ENCODE measurements at places on chromosomes 13 and 19.

DNA sequence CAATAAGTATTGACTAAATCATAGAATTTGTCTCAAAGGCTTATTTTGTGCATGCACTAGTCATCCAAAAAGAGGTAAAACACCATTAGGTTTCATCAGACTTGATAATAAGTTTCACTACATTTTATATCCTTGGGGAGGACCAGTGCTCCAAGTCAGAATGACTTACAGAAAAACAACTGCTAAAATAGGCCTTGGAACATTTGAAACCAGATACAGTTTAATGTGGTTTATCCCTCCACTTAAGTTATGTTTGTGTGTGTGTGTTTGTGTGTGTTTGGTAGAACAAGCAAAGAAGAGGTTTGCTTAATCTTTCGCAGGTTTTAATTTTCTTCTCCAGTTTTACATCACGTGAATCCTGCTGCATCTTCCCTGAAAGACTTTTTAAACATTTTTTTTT is 570.9 kb downstream of the PCDH9 start:
- no peak for DNase-seq

GRCh38 chr19:2461751-2462634 is 5.2 kb upstream of the LMNB2 start:
- DNase-seq, result no peak

DNA sequence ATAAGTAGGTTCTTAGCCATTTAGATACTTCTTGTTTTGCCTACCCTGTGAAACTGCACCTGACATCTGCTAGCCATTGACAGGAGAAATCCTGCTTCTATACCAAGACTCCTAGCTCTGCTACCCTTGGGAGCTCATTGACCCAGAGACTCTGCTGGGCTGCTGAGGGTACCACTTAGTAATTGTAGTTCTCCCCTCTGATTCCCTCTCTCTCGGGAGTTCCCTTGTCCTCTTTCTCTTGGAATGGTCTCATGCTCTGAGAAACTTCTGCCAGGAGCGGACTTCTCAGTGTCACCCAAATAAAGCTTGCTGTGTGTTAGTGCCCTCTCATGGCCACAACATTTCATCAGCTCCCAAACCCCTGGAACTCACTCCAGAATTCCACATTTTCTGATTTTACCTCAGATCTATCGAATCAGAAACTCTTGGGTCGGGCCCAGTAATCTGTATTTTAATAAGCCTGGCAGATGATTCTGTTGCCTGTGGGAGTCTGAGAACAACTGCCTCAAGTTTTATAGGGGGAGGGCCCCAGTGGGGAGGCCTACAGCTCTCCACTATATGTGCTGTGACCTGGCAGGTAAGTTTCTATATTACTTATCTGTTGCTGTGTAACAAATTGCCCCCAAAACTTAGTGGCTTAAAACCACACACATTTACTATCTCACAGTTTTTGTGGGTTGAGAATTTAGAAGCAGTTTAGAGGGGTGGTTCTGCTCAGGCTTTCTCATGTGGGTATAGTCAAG is 221.1 kb downstream of the TDRD3 start:
- DNase-seq, result no peak

DNA sequence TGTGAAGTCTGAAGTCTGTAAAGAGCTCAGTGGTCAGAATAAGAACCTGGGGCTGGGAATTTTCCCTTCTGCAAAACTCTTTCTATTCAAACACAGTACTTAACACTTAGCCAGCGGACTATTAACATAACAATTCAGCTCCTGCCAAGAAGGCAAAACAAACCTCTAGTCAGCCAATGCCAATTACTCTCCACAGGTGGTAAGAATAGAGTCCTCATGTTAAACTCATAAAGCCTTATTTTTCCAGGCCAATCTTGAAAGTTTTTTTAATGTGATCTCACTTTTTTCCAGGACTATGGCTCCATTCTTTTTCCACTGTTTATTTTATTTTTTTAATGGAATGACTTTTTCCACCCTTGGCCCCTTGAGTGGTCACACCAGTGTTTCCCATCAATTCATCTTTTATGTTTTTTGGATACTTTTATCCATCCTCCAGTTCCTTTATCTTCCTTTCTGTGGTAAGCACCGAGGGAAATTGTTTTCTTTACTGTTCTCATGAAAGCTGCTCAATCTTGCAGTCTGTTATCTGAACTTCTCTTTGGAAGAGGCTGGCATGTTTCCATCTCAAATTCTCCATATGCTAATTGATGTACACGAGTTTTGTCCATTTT is 217.3 kb downstream of the LHFPL6 start:
- DNase-seq, result no peak

DNA sequence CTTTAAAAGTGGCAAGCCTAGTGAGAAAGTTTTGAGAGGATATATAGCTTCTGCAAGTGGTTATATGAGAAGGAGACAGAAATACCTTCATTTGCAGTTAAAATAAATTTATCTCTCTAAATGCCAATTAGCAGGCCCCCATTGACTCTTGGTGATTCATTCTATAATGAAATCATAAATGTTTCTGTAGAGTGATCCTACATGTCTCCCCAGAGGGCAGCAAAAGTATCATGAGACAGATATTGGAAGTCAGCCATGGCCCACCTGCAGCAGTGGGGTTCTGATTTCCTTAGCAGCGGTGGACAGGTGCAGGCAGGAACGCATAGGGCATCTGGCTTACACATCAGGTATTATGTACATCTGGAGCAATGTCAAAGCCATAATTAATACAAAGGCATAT is 385.4 kb upstream of the SLC10A2 start:
- DNase-seq, result no peak

DNA sequence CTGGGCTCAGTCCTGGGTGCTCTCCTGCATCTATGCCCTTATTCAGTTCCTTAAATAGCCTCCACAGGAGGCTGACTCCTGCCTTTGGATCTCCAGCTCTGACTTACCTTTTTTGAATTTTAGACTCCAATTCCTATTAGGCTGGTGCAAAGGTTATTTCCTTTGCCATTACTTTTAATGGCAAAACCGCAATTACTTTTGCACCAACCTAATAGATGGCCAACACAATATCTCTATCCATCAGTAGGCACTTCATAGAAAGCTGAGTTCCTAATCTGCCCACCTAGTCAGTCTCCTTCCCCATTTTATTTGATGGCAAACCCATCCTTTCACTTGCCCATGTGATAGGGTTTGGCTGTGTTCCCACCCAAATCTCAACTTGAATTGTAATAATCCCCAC is 95.3 kb downstream of the CACNA1A start:
- DNase-seq, result no peak

DNA sequence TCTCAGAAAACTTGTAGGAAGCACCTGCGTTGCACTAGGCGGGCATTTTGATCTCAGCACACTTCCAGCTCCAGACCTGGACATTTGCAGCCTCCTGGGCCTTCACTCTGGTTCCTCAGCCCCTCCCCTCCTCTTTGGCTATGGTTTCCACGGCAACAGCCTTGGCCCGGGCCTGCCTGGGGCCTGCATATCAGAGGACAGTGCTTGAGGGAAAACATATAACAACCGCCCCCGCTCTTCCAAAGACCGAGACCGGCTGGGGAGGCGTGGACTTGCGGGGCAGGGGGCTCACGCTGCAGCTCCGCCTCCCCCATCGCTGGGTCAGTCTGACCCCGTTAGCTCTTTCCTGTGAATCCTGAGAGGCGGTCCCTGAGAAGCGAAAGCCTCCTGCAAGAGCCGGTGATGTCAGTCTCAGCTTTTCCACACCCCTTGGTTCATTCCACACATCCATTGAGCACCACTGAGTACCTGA is 125.7 kb upstream of the PEG3 start:
- no peak for DNase-seq

DNA sequence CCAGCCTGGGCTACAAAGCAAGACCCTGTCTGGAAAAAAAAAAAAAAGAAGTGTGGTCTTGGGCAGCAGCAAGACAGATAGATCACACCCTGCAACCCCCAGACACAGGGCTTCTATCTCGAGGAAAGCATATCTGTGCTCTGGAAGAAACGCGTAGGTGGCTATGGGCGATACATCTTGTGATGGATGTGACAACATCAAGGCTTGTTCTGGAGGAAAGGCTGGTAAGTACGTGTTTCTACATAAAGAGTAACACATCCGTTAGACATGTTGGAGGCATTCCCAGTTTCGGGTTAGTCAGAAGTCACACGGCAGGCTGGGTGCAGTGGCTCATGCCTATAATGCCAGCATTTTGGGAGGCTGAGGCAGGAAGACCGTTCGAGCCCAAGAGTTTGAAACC is 6.6 kb upstream of the DHDH start:
- peak; percentile 83 for DNase-seq

DNA sequence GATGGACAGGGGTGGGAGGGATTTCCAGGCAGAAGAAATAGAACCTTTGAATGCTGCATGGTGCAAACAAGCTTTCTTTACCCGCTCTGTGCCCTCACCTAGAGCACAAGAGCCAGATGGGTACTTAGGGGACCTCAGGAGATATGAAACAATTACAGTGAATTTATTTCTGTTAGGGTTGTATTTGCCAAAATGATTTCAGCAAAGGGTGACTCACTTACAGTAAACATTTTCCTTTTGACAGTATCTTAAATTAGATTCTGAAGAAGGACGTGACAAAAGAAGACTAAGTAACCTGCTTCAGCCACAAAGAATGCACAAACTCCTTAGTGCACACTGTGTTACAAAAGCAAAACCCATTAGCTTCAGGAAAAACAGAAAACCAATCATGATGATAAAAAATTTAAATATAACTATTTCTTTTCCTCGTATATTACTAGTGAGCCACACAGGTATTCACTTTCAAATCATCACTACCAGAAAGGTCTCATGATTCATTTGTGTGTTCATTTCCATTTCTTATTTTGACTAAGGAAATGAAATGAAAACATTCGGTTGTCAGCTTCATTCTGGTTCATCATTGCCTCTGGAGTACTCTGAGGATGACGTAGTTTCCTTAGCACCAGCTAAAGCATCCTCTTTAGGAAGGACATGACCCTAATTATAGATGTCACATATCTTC is 158.8 kb downstream of the NHLRC3 start:
- no peak for DNase-seq

DNA sequence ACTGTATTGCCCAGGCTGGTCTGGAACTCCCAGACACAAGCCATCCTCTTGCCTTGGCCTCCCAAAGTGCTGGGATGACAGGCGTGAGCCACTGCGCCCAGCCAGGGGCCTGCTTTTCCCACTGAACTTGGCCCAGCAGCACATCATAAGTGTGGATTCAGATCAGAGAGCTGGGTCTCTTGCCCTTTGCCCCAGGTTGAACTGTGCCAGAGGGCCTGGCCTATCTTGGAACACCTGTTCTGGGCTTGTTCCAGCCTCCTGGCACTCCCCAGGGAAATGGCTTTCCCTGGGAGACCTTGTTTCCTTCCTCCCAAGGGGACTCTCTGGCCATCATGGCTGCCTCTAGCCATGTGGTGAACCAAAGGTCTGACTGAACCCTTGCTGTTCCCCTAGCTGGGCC is 3.4 kb downstream of the CC2D1A start:
- no peak for DNase-seq

DNA sequence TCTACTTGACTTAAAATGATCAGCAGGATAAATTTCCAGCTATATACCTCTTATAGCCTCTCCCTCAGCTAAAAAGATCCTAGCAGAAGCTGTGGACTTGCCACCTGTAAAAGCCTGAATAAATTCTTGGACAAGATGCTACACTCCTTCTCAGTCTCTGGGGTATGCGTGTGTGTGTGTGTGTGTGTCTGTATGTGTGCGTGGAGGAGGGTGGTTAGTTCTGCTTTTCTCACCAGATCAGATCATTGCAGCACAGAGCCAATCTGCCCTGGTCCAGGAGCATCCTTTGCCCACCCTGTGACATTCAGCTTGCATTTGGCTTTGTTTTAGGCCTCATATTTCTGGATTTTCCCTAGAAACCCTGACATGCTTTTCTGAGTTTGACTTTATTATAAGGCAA is 438.3 kb downstream of the RFC3 start:
- DNase-seq, result no peak

DNA sequence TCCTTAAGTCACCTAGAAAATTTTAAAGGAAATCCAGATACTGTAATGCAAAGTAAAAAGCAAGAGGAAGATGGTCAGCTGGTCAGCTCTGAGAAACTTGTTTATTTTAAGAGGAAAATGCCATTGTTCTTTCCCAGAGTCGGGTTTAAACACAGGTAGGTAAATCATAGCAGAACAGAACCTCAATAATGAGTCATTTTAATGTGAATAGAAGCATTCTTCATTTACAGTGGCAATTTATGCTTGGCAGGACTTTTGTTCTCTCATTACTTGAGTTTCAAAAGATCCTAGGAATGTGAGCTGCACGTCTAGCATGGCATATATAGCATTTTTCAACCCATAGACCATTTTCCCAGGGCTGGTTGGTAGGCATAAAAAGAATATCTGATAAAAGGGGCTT is 132.3 kb downstream of the LIG4 start:
- DNase-seq, result no peak

DNA sequence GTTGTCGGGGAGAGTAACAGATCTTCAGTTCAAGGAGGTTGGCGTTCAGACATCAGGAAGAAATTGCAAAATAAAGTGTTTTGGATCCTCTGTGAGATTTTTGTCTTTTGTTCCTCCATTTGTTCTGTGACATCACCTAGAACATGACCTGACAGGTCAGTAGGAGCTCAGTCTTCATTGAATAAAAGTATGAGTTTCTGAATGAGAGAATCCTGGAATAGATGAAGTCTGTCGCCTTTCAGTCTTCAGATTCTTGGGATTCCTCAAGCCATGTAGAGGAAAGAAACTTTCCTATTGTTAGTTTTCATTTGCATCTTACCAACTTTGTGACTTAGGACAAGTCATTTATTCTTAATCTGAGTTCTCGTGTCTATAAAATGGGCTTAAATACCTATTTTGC is 14.4 kb downstream of the ARHGAP35 start:
- DNase-seq, result no peak

- no peak for DNase-seq
These were observed 51.4 kb upstream of the PSG8 start for GRCh38 chr19:42816894-42817293.

DNA sequence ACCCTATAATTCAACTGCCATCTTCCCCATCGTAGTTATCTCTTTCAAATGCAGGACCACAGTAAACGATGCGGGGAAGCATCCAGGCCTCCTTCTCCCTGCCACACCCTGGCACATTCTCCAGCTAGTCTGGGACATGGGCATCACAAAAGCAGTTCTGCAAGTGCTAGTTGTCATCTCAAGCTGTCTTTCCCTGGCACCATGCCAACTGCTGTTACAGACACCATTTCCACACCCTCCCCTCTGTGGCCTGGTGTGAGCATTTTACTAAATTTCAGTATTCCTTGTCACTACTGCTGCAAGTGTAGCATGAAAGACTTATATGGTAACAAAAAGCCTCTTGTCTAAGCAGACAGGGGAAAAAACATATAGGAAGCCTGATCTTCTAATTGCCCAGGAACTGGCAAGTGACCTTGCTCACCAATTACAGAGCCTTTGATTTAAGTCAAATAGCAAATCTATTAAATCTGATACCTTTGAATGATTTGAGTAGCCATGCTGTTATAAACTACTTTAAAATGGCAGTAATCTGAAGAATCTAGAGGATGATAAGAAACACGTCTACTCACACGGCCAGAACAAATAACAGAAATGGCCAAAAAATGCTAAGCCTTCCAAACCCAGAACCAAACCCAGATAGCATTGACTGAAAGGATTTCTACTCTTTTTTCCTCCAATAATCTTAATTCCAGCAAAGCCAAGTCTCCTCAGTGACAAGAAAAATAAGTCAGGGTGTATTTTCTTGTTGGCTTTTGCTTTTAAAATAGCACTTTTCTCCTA is 179.0 kb downstream of the NUFIP1 start:
- no peak for DNase-seq
